Heart left ventricle (tissue), 16 donors: ENCODE measurements at places on chromosomes 3 and 15. TPM values are rescaled to one million over a fixed set of nuclear protein-coding genes. Genes with fewer than 3 reads are reported as not detected.

DNA sequence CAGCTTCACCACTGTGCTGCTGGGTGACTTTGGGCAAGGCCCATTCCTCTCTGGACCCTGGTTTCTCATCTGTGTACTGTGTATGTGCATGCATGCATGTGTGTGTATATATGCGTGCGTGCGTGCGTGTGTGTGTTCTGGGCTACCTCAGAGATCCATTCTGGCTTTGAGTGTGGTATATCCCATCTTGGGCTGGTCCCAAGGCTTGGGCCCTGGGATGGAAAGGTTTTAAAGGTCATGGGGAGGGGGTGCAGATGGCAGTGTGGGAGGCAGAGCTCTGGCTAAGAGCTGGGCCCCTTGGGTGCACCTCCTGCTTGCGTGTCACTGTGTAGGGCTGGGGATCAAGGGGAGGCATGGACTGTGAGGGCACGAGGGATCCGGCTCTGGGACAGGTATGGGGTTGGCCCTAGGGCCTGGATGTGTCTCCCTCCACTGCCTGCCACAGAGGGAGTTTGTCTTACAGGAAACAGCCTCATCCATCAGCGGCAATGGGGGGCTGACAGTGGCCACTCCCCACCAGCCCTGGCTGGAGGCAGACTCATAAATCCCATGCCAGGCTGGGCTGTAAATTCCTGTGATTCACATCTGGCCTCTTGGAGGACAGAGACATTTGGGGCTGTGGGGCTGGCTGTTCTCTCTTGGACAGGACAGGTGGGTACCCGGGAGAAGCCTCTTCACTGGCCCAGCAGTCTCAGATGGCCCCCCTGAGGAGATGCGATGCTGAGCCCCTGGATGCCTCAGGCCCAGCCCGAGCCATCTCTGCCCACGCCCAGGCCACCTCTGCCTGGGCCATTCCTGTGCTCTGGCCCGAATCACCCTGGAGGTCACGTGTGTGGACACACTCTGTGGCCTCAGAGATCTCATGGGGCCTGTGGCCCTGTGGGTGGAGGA, 21.4 kb upstream of the CSPG4 start:
- peak overlapping the region; percentile 65 for H3K27ac ChIP-seq
- no peaks in the 10 kb centered on the region for H3K27me3 ChIP-seq
- peaks cover 20% of the 10 kb centered on the region for H3K4me1 ChIP-seq
- no peak for DNase-seq

Gene VIPR1
- total RNA-seq, result 5.4 TPM

Gene GABRB3
- 0.50 TPM for total RNA-seq

DNA sequence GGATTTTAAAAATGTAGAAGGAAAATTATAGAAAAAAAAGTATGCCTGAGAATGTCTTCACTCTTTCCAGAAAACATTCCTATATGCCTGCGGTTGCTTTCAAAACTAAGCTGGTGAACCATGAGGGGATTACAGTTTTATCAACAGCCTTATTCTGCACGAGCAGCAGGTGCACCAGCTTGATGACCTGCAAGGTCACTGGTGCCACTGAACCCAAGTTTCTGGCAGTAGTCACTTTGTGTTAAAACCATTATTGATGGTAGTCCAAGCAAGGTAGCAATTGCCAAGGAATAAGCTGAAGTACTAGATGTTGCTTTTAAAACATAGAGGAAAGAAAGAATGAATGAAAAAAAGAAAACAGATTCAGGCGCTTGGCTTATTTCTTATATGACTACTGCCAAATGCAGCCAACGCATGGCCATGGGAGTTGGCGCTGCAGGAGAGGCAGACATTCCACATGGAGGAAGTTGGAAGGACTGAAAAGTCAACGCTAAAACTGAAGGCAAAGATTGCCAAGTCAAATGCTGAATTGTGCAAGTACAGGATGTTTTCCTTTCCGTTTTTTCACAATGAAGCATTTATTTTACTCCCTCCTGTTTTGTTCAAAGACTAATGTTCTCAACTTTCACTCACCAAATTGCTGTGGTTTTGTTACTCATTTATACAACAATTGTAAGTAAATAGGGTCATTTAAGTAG, 601.4 kb downstream of the CADM2 start:
- no peaks in the 10 kb centered on the region for H3K27me3 ChIP-seq
- no peak overlapping the region for H3K27ac ChIP-seq
- no peaks in the 10 kb centered on the region for H3K36me3 ChIP-seq
- H3K4me1 ChIP-seq, result no peaks in the 10 kb centered on the region

DNA sequence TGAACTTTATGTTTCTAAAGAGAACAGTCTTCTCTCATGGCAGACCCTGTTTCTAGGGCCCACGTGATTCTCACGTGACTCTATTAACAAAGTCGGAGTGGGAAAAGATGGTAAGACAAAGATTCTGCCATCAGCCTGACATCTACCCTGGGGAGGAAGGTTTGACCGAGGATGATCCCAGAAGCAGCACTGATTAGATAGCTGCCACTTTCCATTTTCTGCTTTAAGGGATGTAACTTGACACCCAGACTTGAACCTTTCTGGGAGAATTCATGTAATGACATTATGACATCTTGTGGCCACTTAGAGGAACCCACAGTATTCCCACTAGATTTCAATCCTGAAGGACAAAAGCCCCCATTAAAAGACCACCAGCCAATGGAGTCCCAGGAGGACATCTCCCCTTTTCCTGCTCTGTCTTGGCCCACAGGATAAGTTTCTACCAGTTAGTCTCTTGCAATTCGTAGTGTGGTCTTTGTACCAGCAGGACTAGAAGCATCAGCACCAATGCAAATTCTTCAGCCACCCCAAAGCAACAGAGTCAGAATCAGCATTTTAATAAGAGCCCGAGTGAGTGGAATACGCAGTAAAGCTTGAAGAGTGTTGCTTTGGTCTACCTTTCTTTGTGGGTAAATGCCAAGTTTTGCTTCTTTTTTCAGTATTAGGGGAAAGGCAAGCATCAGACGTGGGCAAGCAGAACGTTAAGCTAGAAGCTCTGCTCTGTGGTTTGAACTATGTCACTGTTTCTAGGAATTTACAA, 480.5 kb upstream of the PROK2 start:
- H3K36me3 ChIP-seq, result no peaks in the 10 kb centered on the region
- no peaks in the 10 kb centered on the region for H3K27me3 ChIP-seq
- no peak overlapping the region for H3K4me3 ChIP-seq
- peaks cover 14% of the 10 kb centered on the region for H3K4me1 ChIP-seq
- no peak for DNase-seq
- no peak overlapping the region for H3K27ac ChIP-seq

GRCh38 chr3:177358091-177358976, 161.1 kb upstream of the TBL1XR1 start:
- H3K27me3 ChIP-seq, result no peaks in the 10 kb centered on the region
- peaks cover 66% of the 10 kb centered on the region for H3K4me1 ChIP-seq
- H3K27ac ChIP-seq, result peak overlapping the region; percentile 92
- H3K36me3 ChIP-seq, result no peaks in the 10 kb centered on the region
- H3K4me3 ChIP-seq, result peak overlapping the region; percentile 43

GRCh38 chr15:76059320-76060117, at the start of gene TMEM266:
TMEM266 (plus strand) TSS chr15:76059985; CDS start chr15:76134264, 74,279 bp downstream.
- H3K27me3 ChIP-seq, result peaks cover 46% of the 10 kb centered on the region
- DNase-seq, result peak; percentile 34
- no peak within 1 kb of the TSS for H3K27ac ChIP-seq
- H3K4me3 ChIP-seq, result peak within 1 kb of the TSS; percentile 63

Gene KBTBD12
- total RNA-seq, result 31.9 TPM

- H3K4me1 ChIP-seq, result peaks cover 20% of the 10 kb centered on the region
- H3K27ac ChIP-seq, result peak overlapping the region; percentile 96
- H3K36me3 ChIP-seq, result peaks cover 4% of the 10 kb centered on the region
- peak overlapping the region; percentile 69 for H3K4me3 ChIP-seq
- no peak for DNase-seq
Observed at GRCh38 chr3:49339581-49339940, 292 bp downstream of the USP4 start.

- no peaks in the 10 kb centered on the region for H3K36me3 ChIP-seq
- no peak for DNase-seq
- no peak overlapping the region for H3K27ac ChIP-seq
- no peak overlapping the region for H3K4me3 ChIP-seq
- H3K27me3 ChIP-seq, result no peaks in the 10 kb centered on the region
Observed at GRCh38 chr3:129095285-129095684, 26.3 kb downstream of the RAB43 start.

Gene TPRG1
- 0.95 TPM for total RNA-seq

Gene CDHR4
- not detected for total RNA-seq

- H3K36me3 ChIP-seq, result no peaks in the 10 kb centered on the region
- H3K27me3 ChIP-seq, result no peaks in the 10 kb centered on the region
- H3K4me1 ChIP-seq, result no peaks in the 10 kb centered on the region
- H3K4me3 ChIP-seq, result no peak overlapping the region
Observed at GRCh38 chr3:7264196-7264526, 403.2 kb downstream of the GRM7 start.

Gene THAP10
- total RNA-seq, result 4.3 TPM

GRCh38 chr15:49827311-49827710, 206.5 kb downstream of the DTWD1 start:
- H3K4me1 ChIP-seq, result no peaks in the 10 kb centered on the region
- no peak overlapping the region for H3K27ac ChIP-seq
- no peak for DNase-seq
- no peaks in the 10 kb centered on the region for H3K36me3 ChIP-seq
- H3K4me3 ChIP-seq, result no peak overlapping the region

DNA sequence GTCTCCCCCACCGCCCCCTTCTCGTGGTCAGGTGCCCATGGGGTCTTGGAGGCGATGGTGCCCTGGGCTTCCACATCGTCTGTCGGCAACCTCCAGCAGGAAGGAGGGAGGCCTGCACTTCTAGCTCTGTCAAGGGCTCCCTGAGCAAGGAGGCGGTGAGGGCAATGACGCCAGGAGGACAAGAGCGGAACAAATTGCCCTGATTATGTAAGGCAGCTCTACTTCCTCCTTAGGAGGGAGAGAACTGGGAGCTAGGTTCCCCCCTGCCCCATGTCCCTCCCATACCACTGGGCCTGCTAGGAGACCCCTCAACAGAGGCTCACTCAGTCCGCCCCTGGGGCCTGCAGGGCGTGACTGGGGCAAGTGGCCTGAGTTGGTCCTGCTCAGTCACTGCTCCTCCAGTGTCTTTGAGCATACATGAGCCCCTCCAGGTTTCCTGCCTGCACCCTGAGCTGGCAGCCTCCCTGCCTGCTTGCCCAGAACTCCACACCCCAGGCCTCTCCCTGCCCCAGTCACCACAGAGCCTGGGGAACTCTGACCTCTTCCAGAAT, 56.1 kb downstream of the CACNA2D2 start:
- H3K4me3 ChIP-seq, result no peak overlapping the region
- no peak for DNase-seq
- no peaks in the 10 kb centered on the region for H3K36me3 ChIP-seq
- no peak overlapping the region for H3K27ac ChIP-seq
- H3K4me1 ChIP-seq, result peaks cover 13% of the 10 kb centered on the region
- H3K27me3 ChIP-seq, result no peaks in the 10 kb centered on the region

DNA sequence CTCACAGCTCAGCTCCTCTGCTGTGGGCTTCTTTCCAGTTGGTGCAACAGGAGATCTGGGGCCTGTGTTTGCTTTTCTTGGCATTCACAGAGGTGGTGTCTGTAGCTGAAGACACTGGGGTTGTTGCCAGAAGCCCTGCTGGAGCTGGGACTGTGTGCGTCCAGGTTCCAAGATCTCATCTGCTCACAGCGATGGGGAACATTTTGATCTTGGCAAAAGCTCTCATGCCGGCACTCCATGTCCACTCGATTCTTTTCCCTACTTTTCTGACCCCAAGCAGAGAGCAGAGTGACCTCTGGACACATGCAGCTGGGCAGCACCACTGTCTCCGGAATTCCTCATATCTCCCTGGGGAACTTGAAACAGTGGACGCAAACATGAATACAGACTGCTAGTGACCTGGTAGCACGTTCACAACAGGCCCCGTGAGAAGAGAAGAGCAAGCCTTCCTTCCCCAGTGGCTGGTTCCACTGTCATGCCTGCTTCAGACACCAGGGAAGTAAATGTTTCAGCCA, 36.1 kb upstream of the MECOM start:
- peak overlapping the region; percentile 77 for H3K27ac ChIP-seq
- no peak overlapping the region for H3K4me3 ChIP-seq
- peaks cover 26% of the 10 kb centered on the region for H3K4me1 ChIP-seq
- peak; percentile 65 for DNase-seq

Gene DLL4
- 4.7 TPM for total RNA-seq

Gene ECE2
- not detected for total RNA-seq

Gene CADM2
- 2.3 TPM for total RNA-seq

DNA sequence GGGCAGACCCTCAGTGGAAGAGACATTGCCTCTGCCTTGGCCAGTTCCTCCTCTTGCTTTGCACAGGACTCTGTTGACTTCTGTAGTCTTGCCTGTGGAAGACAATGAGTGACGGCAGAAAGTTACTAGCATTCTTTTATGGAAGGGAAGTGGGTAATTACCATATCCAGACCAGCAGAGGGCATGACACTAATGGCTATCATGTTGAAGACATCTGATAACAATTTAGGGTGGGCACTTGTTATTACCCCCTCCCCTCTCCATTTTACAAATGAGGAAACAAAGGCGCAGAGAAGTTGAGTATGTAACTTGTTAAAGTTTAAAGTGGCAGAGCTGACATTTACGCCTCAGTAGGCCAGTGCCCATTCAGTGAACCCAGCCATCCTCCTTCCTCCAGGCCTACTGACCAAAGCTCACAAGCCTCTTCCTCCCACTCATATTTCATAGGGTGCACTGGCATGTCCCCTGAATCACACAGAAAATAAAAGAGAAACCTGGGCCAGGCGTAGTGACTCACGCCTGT, 48.2 kb upstream of the FMN1 start:
- H3K27me3 ChIP-seq, result no peaks in the 10 kb centered on the region
- no peak overlapping the region for H3K4me3 ChIP-seq
- H3K4me1 ChIP-seq, result no peaks in the 10 kb centered on the region

GRCh38 chr3:45644063-45644790, 45.0 kb upstream of the SACM1L start:
- no peaks in the 10 kb centered on the region for H3K27me3 ChIP-seq
- no peak overlapping the region for H3K4me3 ChIP-seq
- peaks cover 6% of the 10 kb centered on the region for H3K4me1 ChIP-seq
- no peak for DNase-seq
- H3K36me3 ChIP-seq, result no peaks in the 10 kb centered on the region

Gene RBPMS2
- 228 TPM for total RNA-seq

Gene SLC22A14
- not detected for total RNA-seq

DNA sequence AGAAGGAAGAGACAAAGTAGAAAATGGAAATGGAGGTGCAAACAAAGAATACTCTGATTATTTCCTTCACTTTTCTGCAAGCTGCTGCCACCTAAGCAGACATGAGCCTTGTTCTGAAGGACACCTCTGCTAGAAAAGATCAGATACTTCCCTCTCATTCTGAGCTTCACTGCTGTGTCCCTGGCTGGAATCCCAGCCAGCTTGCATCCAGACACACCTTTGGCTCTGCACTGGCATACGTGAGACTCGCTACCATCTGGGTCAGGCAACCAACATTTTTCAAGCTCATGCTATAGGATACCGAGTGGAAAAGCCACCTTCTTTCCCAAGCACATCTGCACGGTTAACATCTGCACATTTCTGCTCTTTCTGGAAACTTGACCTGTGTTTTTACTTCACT, 166.7 kb upstream of the SUCLG2 start:
- H3K4me3 ChIP-seq, result no peak overlapping the region
- DNase-seq, result no peak
- H3K36me3 ChIP-seq, result no peaks in the 10 kb centered on the region
- H3K27ac ChIP-seq, result no peak overlapping the region
